Natural killer cell (primary cell): ENCODE measurements at places on chromosomes 13 and 19.

DNA sequence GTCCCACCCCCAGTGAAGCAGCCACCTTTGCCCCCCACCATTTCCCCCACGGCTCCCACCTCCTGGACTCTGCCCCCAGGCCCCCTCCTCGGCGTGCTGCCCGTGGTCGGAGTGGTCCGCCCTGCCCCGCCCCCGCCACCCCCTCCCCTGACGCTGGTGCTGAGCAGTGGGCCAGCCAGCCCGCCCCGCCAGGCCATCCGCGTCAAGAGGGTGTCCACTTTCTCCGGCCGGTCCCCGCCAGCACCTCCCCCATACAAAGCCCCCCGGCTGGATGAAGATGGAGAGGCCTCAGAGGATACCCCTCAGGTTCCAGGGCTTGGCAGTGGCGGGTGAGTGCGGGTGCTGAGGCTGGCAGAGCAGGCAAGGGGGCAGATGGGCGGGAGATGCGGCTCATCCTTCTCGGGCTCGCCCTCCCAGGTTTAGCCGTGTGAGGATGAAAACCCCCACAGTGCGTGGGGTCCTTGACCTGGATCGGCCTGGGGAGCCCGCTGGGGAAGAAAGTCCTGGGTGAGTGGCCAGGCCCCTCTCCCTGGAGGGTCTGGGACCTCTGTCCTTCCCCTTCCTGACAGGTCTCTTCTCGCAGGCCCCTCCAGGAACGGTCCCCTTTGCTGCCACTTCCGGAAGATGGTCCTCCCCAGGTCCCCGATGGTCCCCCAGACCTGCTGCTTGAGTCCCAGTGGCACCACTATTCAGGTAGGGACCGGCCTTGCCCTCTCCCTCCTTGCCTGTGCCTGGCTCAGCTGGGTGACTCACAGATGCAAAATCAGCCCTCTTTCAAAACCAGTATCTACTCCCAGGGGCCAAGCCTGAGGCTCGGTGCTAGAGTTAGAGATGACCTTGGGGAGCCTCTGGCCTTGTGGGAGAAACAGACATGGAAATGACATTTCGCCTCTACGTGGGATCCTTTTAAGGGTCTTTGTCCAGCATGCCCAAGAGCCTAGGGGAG lies 8.8 kb downstream of the IGFLR1 start:
- no peak overlapping the region for H3K4me3 ChIP-seq
- no peak overlapping the region for H3K27ac ChIP-seq

- H3K27me3 ChIP-seq, result no peaks in the 10 kb centered on the region
- H3K4me1 ChIP-seq, result peaks cover 21% of the 10 kb centered on the region
- no peak for DNase-seq
- no peak overlapping the region for H3K4me3 ChIP-seq
Observed at GRCh38 chr19:41808663-41809566, 12.5 kb downstream of the CEACAM3 start.

- no peaks in the 10 kb centered on the region for H3K27me3 ChIP-seq
- H3K4me3 ChIP-seq, result no peak overlapping the region
- no peak overlapping the region for H3K27ac ChIP-seq
- H3K4me1 ChIP-seq, result no peaks in the 10 kb centered on the region
- no peaks in the 10 kb centered on the region for H3K36me3 ChIP-seq
Observed at GRCh38 chr13:93422980-93423543, 196.5 kb downstream of the GPC6 start.

GRCh38 chr19:5285311-5285710 lies 55.3 kb downstream of the PTPRS start:
- H3K4me1 ChIP-seq, result peaks cover 8% of the 10 kb centered on the region
- H3K4me3 ChIP-seq, result no peak overlapping the region
- H3K36me3 ChIP-seq, result no peaks in the 10 kb centered on the region
- DNase-seq, result no peak

DNA sequence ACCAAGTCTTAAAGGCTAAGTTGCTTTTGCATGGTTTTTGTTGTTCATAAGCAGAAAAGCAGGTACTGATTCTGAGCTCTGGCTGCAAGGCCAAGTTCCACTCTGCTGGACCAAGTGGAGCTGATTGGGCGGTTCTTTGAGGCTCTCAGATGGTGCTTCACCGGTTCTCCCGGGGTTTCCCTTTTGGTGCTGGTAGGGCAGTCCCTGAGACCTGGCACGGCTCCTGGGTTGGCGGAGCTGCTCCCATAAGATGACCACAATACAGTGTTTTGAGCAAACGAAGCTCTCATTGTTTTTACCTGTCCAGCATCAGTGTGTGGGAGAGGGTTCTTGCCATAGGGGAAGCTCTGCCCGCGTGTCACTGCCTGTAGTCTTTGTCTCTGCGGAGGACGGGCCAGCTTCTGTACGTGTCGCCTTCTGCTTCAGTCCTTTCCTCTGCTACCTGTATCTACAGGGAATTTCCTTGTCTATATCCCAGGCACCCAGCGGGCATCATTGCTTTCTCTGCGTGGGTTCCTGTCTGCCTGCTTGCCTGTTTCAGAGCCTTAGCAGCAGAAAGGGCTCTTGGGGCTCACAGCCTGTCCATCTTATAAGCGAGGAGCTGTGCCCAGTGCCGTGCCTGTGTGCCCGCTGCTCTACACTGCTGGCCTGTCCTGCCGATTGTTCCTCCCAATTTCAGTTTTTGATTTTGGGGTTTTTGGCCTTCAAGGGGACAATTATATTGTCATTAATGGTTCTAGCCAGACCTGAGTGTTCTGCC lies 2.3 kb downstream of the U2AF2 start:
- peaks cover 35% of the 10 kb centered on the region for H3K36me3 ChIP-seq
- H3K27ac ChIP-seq, result no peak overlapping the region
- no peaks in the 10 kb centered on the region for H3K27me3 ChIP-seq

GRCh38 chr19:35890113-35890650 lies 10.2 kb downstream of the NFKBID start:
- H3K27me3 ChIP-seq, result no peaks in the 10 kb centered on the region
- no peak for DNase-seq
- H3K27ac ChIP-seq, result no peak overlapping the region
- no peak overlapping the region for H3K4me3 ChIP-seq
- H3K4me1 ChIP-seq, result no peaks in the 10 kb centered on the region

DNA sequence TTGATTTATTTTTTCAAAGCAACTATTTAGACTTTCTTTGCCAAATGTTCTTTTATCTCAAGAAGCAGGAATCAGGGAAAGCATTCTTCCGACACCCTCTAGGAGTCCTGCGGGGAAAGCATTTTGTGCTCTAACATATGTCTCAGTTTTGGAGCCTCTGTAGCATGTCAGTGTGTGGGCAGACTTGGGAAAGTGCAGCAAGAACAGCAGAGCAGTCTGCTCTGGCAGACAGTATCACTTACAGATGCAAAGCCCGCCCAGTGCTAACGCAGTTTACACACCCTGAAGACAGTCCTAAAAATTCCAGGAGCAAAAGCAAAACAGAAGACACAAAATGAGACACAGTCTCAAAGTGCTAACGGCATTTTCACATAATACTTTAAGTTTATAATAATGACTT lies 393.5 kb downstream of the KLF12 start:
- DNase-seq, result no peak
- no peaks in the 10 kb centered on the region for H3K36me3 ChIP-seq
- H3K4me3 ChIP-seq, result no peak overlapping the region
- peaks cover 3% of the 10 kb centered on the region for H3K4me1 ChIP-seq

DNA sequence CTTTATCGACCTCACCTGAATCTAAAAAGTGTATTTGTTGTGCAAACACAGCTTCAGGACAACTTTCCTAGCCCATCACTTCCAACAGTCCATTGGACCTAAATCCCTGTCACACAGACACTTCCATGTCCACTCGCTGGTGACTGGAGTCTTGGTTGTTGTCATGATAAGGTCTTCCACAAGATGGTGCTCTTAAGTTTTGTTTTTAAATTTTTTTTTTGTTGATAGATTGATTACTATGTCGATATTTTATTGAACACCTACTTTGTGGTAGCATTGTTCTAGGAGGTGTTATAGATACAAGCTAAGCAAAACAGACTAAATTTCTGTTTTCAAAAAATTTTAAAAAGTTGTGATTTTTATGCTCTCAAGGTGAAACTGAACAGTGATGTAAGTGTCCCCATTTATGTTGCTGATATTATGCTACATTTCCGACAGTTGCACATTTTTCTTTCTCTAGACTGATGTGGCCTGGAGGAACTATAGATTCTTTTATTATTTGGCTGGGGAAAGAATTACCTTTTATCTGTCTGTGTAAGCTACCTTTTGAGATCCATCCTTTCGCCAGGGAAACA lies 8.1 kb upstream of the ERICH6B start:
- H3K4me1 ChIP-seq, result no peaks in the 10 kb centered on the region
- H3K4me3 ChIP-seq, result no peak overlapping the region
- no peak overlapping the region for H3K27ac ChIP-seq
- peaks cover 2% of the 10 kb centered on the region for H3K27me3 ChIP-seq
- H3K36me3 ChIP-seq, result no peaks in the 10 kb centered on the region

DNA sequence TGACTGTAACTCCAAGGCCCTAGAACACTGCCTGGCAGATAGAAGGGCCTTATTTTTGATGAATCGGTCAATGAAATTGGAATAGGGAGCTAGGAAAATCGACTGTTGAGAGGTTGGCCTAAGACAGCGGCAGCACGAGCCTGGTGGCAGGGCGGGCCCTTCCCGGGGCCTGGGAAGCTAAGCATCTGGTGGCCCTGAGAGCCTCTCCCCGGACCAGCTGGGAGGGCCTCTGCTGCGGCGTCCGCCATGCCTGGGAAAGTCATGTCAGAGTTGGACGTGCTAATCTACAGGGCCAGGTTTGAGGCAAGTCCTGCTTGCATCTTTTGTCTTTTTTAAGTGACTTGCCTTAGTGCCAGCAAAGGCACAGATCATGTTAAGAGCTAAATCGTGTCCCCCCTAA lies 11.2 kb upstream of the GPR12 start:
- no peaks in the 10 kb centered on the region for H3K27me3 ChIP-seq
- DNase-seq, result no peak
- H3K36me3 ChIP-seq, result no peaks in the 10 kb centered on the region
- H3K4me3 ChIP-seq, result no peak overlapping the region

DNA sequence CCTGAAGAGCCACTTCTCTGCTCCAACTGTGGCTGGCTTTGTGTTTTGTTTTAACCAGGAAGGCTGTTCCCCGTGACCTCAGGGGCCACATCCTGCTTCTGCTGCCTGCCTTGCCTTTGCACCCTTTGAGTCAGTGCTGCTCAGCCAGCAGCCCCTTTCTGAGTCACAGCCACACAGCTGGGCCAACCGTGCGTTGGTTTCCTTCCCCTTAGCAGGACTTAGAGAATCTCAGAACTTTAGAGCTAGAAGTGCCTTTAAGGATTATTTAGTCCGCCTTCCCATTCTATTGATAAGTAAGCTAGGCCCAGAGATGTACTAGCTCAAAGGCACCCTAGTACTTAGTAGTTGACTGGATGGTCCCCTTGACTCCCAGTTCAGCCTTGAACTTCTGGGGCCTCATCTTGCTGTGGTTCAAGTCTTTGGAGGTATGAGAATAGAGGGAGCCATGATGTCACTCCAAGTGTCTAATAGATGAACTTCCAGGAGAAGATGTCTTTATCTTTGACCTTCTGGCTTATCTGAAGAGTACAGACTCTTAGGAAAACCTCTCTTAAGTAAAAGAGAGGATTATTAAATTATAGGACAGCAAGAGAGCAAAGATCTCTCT lies 8.0 kb downstream of the RGCC start:
- H3K4me3 ChIP-seq, result no peak overlapping the region
- peaks cover 14% of the 10 kb centered on the region for H3K36me3 ChIP-seq
- DNase-seq, result peak; percentile 79
- peaks cover 44% of the 10 kb centered on the region for H3K4me1 ChIP-seq
- H3K27ac ChIP-seq, result peak overlapping the region; percentile 81

GRCh38 chr19:38849147-38849859 lies 483 bp downstream of the HNRNPL start:
- H3K4me1 ChIP-seq, result peaks cover 62% of the 10 kb centered on the region
- H3K36me3 ChIP-seq, result peaks cover 34% of the 10 kb centered on the region
- H3K27ac ChIP-seq, result peak overlapping the region; percentile 90
- peak; percentile 98 for DNase-seq

GRCh38 chr13:51612867-51613266 lies 28.6 kb downstream of the WDFY2 start:
- H3K36me3 ChIP-seq, result no peaks in the 10 kb centered on the region
- no peak overlapping the region for H3K27ac ChIP-seq
- H3K27me3 ChIP-seq, result no peaks in the 10 kb centered on the region
- DNase-seq, result no peak
- no peak overlapping the region for H3K4me3 ChIP-seq

- no peak overlapping the region for H3K4me3 ChIP-seq
- no peaks in the 10 kb centered on the region for H3K27me3 ChIP-seq
- H3K36me3 ChIP-seq, result no peaks in the 10 kb centered on the region
- no peak overlapping the region for H3K27ac ChIP-seq
Observed at GRCh38 chr13:47289567-47289966, 392.7 kb upstream of the HTR2A start.

- no peaks in the 10 kb centered on the region for H3K36me3 ChIP-seq
- no peak for DNase-seq
- peaks cover 13% of the 10 kb centered on the region for H3K4me1 ChIP-seq
- peak overlapping the region; percentile 28 for H3K4me3 ChIP-seq
Observed at GRCh38 chr13:73058432-73058735, 421 bp upstream of the KLF5 start.

DNA sequence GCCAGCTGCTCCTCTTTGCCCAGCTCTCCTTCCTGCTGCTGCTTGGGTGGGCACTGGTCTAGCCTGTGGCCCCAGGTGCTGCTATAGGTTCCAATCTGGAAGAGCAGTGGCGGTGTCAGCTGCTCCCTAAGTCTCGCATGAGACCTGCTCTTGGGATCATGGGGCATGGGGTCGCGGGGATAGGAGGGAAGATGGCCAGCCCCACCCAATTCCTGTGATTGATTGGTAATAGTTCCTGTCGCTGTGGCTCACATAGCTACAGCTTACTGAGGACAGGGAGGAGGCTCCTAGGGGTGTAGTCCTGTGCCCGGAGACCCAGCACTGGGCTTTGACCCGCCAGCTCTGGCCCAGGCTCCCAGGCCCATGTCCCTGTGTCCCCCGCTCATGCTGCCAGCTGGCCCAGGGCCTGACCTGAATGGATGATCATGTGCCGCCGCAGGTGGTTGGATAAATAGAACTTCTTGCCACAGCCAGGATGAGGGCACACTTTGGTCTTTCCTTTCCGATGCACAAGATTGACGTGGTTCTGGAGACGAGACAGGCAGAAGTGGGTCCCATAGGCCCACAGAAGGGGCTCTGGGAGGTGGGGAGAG lies 4.5 kb upstream of the ELAVL3 start:
- H3K36me3 ChIP-seq, result peaks cover 5% of the 10 kb centered on the region
- no peak overlapping the region for H3K27ac ChIP-seq
- H3K27me3 ChIP-seq, result peaks cover 15% of the 10 kb centered on the region
- peaks cover 23% of the 10 kb centered on the region for H3K4me1 ChIP-seq

DNA sequence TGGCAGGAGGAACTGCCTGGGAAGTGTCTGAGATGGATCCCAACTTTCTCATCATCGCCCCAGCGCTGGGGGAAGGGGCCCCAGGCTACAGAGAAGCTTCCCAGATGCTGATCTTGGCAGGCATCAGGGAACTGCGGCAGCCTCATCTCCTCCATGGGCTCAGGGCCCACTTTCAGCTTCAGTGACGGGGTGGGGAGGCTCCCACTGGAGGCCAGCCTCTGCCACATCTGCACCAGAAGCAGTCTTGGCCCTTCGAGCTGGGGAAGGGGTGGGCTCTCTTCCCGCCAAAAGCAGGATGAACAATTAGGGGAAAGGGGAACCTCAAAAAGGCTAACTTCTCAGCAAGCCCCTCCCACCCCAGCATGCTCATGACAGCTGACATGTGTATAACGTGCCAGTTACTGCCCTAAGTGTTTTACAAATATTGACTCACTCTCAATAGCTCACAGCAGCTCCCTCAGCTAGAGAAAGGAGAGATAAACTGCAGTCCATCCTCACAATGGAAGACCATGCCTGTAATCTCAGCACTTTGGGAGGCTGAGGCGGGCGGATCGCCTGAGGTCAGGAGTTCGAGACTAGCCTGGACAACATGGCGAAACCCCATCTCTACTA lies 7.1 kb upstream of the S1PR2 start:
- H3K4me3 ChIP-seq, result no peak overlapping the region
- H3K27ac ChIP-seq, result no peak overlapping the region
- DNase-seq, result no peak
- no peaks in the 10 kb centered on the region for H3K36me3 ChIP-seq
- H3K4me1 ChIP-seq, result peaks cover 30% of the 10 kb centered on the region
